Activated naive CD8-positive, alpha-beta T cell treated with anti-CD3 and anti-CD28 coated beads for 36 hours (primary cell): ENCODE measurements at places on chromosomes 13 and 19. TPM values are rescaled to one million over a fixed set of nuclear protein-coding genes. Genes with fewer than 3 reads are reported as not detected.
A peak's percentile ranks its signal among the peaks of the same experiment; 100 is the strongest.

USHBP1 gene
- total RNA-seq, result not detected

PCSK4 gene
- 1.7 TPM for total RNA-seq

PCDH17 gene
- not detected for total RNA-seq

DNA sequence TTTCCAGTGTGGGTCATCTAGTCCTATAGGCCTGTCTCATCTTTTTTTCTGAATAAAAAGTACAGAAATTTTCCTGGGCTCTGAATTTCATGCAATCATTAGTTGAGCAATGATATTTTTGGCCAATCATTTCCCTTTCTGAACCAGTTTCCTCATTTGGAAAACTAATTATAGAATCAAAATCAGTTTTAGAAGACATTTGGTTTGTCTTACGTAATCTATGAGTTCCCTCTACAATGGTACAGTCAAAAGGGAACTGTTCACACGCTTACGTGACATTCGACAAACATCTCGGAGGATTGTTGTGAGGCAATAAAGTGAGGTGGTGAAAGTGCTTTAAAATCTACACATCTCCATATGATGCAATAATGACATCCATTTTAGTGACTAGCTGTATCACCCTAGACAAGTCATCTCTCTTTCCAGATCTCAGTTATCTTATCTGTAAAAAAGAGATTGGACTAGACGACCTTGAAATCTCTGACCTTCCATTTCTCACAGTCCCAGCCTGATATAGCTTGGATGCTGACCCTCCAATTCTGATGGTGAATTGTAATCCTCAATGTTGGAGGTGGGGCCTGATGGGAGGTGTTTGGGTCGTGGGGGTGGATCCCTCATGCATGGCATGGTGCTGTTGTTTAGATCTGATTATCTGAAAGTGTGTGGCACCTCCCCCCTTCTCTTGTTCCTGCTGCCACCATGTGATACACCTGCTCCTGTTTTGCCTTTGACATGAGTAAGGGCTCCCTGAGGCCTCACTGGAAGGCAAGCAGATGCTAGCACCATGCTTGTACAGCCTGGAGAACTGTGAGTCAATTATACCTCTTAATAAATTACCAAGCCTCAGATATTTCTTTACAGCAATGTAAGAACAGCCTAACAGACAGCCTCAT is 26.7 kb downstream of the FLT1 start:
- no peaks in the 10 kb centered on the region for H3K27me3 ChIP-seq
- no peaks in the 10 kb centered on the region for H3K36me3 ChIP-seq
- no peak for DNase-seq
- H3K27ac ChIP-seq, result no peak overlapping the region
- no peaks in the 10 kb centered on the region for H3K4me1 ChIP-seq

DNA sequence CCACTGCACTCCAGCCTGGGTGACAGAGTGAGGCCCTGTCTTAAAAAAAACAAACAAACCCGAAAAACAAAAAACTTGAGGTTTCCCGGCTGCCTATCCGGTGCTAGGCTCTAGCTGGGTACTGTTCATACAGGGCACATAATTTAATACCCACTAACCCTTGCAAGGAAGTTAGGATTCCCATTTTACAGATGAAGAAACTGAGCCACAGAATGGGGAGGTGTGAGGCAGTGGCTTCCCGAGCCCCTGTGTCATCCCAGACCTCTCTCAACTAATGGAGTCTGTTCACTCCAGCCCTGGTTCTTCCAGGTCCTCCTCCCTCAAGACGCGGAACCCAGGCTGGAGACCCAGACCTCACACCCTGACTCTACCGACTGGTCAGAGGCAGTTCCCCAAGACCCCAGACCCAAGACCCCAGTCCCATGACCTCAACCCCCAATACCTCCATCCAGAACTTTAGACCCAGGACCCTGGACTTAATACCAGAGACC is 576 bp downstream of the APBA3 start:
- peaks cover 5% of the 10 kb centered on the region for H3K27me3 ChIP-seq
- H3K36me3 ChIP-seq, result peaks cover 13% of the 10 kb centered on the region
- H3K4me3 ChIP-seq, result peak overlapping the region; percentile 98
- no peak for DNase-seq
- peak overlapping the region; percentile 98 for H3K27ac ChIP-seq
- peaks cover 28% of the 10 kb centered on the region for H3K4me1 ChIP-seq

DNA sequence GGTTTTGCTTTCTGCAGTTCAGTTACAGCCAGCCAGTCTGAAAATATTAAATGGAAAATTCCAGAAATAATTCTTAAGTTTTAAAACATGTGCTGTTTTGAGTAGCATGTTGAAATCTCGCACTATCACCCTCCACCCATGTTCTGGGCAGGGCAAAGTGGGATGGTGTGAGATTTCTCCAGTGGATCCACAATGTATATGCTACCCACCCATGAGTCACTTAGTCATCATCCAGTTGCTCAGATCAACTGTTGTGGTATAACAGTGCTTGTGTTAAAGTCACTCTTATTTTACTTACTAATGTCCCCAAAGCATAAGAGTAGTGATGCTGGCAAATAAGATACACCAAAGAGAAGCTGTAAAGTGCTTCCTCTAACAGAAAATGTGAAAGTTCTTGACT is 56.4 kb downstream of the CYSLTR2 start:
- H3K4me1 ChIP-seq, result peaks cover 3% of the 10 kb centered on the region
- H3K4me3 ChIP-seq, result no peak overlapping the region
- H3K27ac ChIP-seq, result no peak overlapping the region
